ENCODE measurements at places on chromosomes 5 and 9. TPM values are rescaled to one million over a fixed set of nuclear protein-coding genes. Genes with fewer than 3 reads are reported as not detected.

DNA sequence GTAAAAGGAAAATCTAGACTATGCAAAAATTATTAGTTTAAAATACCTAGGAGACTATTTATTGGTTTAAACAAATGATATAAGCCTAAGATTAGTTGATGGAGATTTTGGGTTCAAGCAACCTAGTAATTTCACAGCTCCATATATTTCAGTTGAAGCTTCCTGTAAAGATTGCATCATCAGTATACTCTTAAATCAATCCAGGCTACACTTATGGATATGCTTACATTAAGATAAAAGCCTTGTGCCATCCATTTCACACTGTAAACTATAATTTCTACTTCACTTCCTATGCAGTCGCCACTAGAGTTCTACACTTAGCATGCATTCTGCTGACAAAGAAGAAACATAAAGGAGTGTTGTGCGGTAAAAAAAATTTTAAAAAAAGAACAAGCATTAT is 7.3 kb upstream of the LIX1 start:
- H3K36me3 ChIP-seq, result no peaks in the 10 kb centered on the region
- DNase-seq, result no peak
- H3K4me1 ChIP-seq, result no peaks in the 10 kb centered on the region
- H3K27ac ChIP-seq, result no peak overlapping the region

- no peak overlapping the region for H3K27ac ChIP-seq
- H3K36me3 ChIP-seq, result no peaks in the 10 kb centered on the region
- H3K4me3 ChIP-seq, result no peak overlapping the region
- H3K27me3 ChIP-seq, result no peaks in the 10 kb centered on the region
- peak; percentile 38 for DNase-seq
These were observed 1369.8 kb upstream of the NUDT12 start for GRCh38 chr5:104932431-104932830.

DNA sequence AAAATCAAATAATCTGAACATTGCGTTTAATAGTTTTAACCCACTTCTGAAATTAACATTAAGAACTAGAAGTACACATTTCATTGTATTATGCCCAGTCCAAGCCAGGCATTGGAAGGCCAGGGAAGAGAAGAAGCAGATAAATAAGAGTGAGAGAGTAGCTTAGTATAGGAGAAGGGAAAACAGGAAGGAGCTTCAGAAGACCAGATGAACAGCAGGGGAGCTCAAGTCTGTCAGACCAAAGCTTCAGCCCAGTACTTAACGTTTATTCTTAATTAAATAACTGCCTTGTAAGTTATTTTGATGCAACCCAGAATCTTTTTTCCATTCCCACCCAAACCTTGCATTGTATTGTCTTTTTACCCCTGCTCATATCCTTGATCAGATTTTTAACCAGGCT is 11.5 kb upstream of the FAM120AOS start:
- no peaks in the 10 kb centered on the region for H3K36me3 ChIP-seq
- no peaks in the 10 kb centered on the region for H3K27me3 ChIP-seq
- H3K27ac ChIP-seq, result no peak overlapping the region
- peaks cover 23% of the 10 kb centered on the region for H3K4me1 ChIP-seq

- H3K36me3 ChIP-seq, result no peaks in the 10 kb centered on the region
- DNase-seq, result no peak
- no peaks in the 10 kb centered on the region for H3K4me1 ChIP-seq
- H3K4me3 ChIP-seq, result no peak overlapping the region
- H3K27me3 ChIP-seq, result no peaks in the 10 kb centered on the region
- H3K27ac ChIP-seq, result no peak overlapping the region
These were observed 107.0 kb downstream of the ACTL7B start for GRCh38 chr9:108748776-108749175.

The EDIL3 gene
- 61.0 TPM for total RNA-seq

Data from H9 (cell line).